Naive thymus-derived CD8-positive, alpha-beta T cell (primary cell): ENCODE measurements at places on chromosomes 16 and 17.

DNA sequence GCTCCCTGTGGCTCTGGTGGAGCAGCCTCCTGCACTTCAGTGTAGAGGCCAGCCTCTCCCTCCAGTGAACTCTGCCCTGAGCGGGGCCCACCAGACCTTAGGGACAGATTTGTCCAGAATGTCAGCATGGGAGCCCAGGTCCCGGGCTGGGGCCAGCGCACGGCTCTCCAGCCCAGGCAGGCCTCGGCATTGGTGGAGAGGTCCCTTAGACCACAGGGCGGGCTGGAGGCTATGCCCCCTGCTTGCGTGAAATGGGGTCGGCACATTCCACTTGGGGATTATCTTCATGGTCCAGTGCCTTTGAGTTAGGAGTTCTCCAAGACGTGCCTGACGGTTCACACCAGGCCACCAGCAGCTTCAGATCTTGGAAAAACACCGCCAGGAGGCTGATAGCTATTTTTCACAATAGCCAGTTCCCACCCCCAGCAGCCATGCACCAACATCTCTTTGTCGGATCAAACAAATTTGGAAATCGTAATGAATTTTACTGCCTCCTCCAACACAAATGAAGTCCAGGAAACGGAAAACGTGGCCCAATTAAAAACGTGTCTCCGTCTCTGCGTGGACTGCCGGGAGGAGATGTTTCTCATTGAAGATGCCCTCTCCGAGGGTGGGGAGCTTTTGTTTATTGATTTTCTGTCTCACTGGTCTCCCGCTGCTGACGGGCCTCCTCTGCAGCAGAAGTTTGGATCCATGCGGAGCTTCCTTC is 110.0 kb upstream of the CIBAR2 start:
- no peak overlapping the region for H3K4me3 ChIP-seq
- no peak overlapping the region for H3K27ac ChIP-seq
- DNase-seq, result no peak
- H3K36me3 ChIP-seq, result no peaks in the 10 kb centered on the region
- peaks cover 2% of the 10 kb centered on the region for H3K27me3 ChIP-seq

DNA sequence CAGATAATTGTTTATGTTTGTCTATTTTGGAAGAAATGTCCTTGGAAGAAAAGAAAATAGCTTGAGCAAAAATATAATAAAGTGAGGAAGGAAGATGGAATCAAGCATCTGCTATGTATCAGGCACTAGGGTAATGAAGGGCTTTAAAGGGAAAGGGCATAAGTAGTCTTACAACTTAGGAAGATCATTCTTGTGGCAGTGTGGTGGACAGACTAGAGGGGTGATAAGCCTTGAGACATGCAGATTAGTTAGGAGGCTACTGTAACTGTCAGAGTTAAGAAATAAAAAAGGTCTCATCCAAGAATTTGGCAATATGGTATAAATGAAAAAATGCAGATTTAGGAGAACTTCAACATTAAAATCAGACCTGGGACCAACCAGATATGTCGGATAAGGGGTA is 14.9 kb downstream of the FAM222B start:
- H3K4me3 ChIP-seq, result no peak overlapping the region
- no peak overlapping the region for H3K27ac ChIP-seq

DNA sequence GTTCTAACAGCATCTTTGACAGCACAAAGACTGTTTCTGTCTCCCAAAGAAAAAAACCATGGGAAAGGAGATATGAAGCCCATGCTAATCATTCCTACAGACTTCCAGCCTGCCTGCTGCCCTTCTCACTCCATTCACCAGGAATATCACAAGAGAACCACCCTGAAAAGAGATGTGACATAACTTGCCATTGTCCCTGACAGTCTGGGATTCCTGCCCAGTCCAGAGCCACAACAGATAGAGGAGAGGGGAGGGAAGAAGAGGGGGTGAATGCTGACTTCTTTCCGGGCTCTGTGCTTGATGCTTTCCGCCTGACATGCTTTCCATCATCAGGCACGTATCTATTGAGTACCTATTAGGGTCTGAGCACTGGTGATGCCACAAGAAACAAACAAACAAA is 31.6 kb upstream of the ASIC2 start:
- H3K4me3 ChIP-seq, result no peak overlapping the region
- no peak overlapping the region for H3K27ac ChIP-seq

- no peak overlapping the region for H3K27ac ChIP-seq
- DNase-seq, result no peak
- H3K4me1 ChIP-seq, result no peaks in the 10 kb centered on the region
- H3K27me3 ChIP-seq, result no peaks in the 10 kb centered on the region
- H3K4me3 ChIP-seq, result no peak overlapping the region
- H3K36me3 ChIP-seq, result peaks cover 21% of the 10 kb centered on the region
Measured at GRCh38 chr17:61734466-61734865, 128.9 kb downstream of the BRIP1 start.
